ENCODE measurements at places on chromosomes 5 and 9. TPM values are rescaled to one million over a fixed set of nuclear protein-coding genes. Genes with fewer than 3 reads are reported as not detected.

GRCh38 chr9:77885104-77885672 is 146.4 kb downstream of the GNAQ start:
- no peak for DNase-seq

The ADAMTS13 gene
- total RNA-seq: 1.0 TPM

The FAT2 gene
- not detected for total RNA-seq

The GARIN3 gene
- total RNA-seq: not detected

All from dermis microvascular lymphatic vessel endothelial cell (primary cell).